ENCODE measurements at places on chromosomes 3 and 15.

GRCh38 chr3:48318713-48319468, 14.6 kb downstream of the SPINK8 start:
- DNase-seq = no peak

DNA sequence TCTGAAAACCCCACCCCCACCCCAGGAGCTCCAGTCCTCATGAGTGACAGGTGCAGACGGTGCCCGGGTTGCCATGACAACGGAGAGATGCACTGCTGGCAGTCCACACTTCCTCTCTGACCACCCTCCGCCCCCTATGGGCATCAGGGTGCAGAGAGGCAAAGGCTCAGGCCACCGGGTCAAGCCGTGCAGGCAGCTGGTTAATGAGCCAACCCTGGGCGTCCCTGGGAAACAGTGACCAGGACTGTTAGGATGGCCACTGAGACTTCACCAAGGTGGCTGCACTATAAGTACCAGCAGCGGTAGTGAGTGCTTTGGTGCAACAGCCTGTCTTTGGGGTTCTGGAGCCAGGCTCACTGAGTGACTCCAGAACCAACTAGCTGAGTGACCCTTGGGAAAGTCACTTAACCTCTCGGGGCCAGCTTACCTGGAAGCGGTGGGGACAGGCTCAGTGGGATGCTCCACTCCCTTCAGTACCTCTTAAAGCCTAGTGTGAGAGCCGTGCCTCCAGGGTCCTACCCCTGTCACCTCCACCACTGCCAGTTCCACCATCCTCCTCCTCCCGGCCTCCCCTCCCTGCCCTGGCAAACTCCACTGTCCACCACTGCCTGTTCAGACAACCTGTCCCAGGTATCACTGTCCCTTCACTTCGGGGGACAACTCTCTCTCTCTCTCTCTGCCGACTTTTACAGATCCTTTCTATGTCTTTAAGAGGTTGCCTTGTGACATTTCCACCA, 121.0 kb upstream of the PRR20G start:
- no peak for DNase-seq

DNA sequence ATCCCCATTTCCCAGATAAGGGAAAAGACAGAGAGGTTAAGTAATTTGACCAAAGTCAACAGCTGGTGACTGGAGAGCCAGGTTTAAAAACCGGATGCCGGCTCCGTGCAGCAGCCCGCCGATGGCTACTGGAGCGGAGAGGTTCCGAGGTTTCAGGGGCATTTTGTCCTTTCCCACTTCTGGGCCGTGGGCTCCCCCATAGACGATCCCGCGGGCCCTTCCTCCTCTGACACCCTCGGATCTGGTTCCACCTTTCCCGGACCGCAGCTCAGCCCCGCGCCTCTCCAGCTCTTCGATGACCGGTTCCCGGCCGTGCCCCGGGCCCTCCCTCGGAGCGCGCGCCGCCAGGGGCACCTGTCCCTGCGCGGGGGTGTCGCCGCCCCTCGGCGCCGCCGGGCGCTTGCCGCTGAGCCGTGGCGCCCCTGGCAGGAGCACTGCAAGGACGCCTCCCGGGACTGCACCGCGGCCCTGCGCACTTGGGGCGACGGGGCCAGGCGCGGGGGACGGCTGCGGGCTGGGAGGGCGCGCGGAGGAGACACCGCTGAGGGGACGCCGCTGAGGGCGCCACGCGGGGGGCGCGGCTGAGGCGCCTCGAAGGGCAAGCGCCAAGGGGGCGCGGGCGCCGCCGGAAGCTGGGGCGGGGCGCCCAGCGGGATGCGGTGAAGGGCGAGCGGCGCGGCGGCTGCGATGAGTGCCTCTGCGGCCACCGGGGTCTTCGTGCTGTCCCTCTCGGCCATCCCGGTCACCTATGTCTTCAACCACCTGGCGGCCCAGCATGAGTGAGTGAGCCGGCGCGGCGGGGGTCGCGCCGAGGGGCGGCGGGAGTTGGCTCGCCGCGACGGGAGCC, at the start of gene TM6SF1:
TM6SF1 (plus strand) TSS at position 652 of the 847 bp plus-strand sequence; CDS start at position 688, 36 bp downstream.
- no peak for DNase-seq

DNA sequence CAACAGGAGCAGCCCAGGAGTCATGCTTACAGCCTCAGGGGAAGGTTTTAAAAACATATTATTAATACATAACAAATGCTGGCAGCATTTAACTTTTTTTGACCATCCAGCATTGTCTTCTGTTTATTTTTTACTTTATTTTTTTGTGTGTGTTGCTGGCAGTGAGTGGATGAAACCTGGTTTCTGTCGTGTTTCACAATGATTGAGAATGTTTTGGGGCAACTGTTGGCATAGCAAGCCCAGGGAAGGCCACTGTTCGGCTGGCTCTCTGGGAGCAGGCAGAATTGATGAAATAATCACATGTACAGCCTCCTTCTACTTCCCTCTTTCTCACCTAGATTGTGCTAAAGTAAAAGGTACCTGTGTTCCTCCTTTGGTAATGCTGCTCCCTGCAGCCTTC, 190.2 kb downstream of the NR1D2 start:
- no peak for DNase-seq

DNA sequence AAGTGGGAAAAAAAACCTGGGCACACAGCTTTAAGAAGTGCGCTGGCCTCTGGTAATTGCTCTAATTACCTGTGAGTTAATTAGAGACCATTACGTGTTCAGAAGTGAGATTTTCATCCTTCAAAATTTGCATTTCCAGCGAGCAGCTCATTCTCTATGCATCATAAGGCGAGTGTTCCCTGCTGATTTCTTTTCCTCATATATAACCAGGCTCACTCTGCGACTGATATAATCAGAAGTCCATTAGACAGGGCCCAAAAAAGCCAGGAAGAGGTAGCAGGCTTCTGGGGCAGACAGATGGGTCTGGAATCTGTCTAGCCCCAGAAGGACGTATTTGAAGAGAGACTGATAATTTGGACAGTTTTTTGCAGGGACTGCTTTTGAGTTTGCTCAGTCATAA, 158.7 kb downstream of the MTHFS start:
- DNase-seq = no peak
